EL (cell line): ENCODE measurements at places on chromosomes 16 and 17.
A peak's percentile ranks its signal among the peaks of the same experiment; 100 is the strongest.

GRCh38 chr17:74274060-74274708 is at the start of gene DNAI2:
Gene DNAI2 (plus strand): TSS chr17:74274234. CDS start chr17:74281818, 7,584 bp downstream.
- no peak for DNase-seq

DNA sequence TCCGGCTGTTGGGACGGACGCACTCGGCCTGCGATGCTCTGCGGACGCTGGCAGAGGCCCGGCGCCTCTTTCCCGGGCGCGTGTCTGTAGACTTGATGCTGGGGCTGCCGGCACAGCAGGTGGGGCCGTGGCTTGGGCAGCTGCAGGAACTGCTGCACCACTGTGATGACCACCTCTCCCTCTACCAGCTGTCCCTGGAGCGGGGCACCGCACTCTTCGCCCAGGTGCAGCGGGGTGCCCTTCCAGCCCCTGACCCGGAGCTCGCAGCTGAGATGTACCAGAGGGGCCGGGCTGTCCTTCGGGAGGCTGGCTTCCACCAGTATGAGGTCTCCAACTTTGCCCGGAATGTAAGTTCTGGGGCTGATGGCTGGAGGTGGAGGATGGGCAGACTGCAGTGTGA is 3.5 kb downstream of the RSAD1 start:
- DNase-seq: no peak

- no peak for DNase-seq
Observed at GRCh38 chr17:6070913-6071511, 833 bp downstream of the WSCD1 start.

DNA sequence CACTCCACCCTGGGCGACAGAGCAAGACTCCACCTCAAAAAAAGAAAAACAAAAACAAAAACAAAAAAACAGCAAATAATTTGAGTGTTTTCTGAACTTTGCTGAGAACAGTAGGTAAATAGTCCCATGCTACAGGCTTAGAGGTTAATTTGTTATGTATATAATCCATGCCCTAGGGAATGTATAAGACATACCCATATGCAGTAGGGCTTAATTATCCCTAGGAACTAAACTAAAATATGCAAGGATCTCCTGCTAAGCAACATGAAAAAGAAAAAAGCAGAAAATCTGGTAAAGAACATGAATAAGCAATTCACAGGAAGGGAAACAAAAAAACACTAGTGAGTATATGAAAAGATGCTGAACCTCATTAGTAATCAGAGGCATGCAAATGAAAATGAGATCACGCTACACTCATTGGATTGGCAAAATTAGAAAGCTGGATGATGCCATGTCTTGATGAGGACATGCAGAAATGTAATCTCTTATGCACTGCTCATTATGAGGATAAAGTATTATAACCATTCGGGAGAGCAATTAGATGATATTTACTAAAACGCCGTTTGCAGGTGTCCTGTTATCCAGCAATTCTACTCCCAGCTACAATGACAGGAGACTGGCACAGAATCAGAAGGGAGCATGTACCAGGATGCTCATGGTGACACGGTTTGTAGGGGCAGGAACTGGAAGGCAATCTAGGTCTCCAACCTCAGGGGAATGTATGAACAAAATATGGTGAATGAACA is 5.6 kb downstream of the KCTD13 start:
- DNase-seq: no peak

GRCh38 chr17:81396722-81397313 is 1.6 kb downstream of the BAHCC1 start:
- peak; percentile 65 for DNase-seq

GRCh38 chr17:45995627-45996270 is 3.3 kb upstream of the STH start:
- no peak for DNase-seq

- peak; percentile 32 for DNase-seq
Observed at GRCh38 chr16:66588981-66589713, 9.9 kb downstream of the CMTM2 start.

DNA sequence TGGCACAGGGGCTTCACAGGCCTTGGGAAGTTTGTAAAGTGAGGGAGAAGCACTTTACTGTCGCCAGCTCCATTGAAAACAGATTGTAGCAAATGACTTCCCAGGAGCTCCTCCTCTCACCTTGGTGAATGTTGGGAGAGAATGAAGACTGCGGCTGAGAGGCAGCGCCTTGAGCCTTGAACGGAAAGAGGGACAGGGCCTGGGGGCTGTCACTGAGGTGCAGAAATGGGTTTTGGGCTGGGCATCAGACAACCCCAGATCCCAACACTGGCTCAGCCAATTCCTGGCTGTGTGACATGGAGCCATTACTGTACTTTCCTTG is 603 bp upstream of the MRTFB start:
- no peak for DNase-seq

DNA sequence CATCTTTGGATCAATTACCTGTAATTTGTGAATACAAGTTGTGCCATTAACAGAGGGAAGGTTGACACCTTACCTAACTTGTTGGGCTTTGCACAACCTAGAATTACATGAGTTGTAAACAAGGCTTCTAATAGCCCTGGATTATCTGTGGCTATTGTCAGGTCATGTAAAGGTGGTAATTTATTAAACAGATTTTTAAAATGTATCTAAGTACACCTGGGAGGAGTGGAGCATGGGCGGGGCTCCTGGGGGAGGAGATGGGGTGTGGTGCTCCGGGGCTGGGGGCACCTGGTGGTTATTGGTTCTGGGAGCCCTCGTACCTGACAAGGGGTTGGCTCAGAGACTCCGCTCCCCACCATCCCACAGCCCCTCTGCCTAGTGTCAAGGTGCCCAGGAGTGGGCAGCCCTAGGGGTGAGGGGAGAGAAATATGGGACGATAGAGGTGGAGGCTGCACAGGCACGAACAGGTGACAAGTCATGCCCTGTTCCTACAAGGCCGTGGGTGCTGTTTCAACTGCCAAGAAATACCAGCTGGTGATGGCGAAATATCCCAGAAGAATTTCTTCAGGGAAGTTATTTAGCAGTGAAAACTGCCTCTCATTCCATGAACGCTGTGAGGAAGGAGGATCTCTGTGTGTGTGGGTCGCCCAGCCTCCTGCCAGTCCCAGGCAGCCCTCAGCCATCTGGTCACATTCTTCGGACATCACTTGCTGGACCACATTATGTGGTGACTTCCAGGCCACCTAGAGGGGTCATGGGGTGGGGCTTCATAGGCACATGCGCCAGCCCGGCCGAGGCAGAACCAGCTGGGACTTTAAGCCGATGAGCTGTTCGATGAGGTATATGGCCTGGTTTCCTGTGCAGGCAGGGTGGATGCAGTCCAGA is 55.5 kb upstream of the IRX3 start:
- peak; percentile 71 for DNase-seq

- peak; percentile 24 for DNase-seq
Observed at GRCh38 chr16:24526701-24527495, 12.5 kb upstream of the RBBP6 start.

- DNase-seq: no peak
Observed at GRCh38 chr17:11094331-11094730, 146.7 kb upstream of the SHISA6 start.

DNA sequence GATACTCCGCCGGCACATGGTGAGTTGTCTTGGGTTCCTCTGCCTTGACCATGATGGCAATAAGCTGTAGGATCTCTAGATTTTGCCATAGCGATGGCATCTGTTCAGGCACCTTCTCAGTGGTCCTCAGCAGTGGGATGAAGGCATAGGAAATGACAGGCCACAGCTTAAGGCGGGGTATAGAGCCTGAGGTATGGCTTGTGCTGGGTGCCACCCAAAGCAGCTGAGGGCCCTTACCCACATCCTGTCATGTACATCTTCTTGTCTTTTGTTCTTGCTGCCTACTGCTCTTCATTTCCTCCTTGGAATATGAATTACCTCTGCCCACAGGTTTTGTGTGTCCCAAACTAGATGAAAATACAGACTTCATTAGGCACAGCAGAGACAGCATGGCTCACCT is 29.5 kb downstream of the KAT7 start:
- DNase-seq: no peak

DNA sequence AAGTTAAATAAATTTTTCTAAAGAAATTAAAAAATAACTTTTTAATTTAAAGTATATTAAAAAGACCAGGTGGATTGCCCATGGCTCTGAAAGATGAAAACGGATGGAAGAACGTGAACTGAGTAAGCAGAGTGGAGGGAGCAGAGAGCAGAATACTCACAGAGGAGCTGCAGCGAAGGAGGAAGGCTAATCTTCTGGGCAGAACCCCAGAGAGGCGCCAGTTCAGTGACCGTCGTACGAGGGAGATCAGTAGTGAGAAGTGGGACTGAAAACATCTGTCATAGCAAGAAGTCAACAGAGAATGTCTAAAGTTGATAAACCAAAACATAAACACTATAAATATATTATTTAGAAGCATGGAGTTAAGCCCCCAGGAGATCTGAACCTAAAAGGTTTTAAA is 34.9 kb downstream of the UBE2G1 start:
- no peak for DNase-seq

DNA sequence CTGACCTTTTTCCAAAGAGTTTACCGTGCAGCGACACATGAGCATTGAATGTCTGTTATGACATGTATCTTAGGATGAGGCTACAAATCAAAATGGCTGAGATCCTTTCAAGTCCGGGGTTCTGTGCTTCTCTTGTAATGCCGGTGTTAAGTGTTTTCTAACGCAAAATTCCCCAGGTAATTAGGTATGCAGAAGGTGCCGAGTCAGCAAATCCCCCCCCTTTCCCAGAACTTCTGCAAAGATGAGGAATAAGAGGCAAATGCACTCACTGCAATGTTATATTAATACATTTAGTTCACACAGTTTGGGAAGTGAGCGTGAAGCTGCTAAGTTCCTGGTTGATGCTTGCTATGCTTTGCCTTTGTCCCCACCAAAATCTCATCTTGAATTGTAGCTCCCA is 36.3 kb upstream of the MLYCD start:
- no peak for DNase-seq

DNA sequence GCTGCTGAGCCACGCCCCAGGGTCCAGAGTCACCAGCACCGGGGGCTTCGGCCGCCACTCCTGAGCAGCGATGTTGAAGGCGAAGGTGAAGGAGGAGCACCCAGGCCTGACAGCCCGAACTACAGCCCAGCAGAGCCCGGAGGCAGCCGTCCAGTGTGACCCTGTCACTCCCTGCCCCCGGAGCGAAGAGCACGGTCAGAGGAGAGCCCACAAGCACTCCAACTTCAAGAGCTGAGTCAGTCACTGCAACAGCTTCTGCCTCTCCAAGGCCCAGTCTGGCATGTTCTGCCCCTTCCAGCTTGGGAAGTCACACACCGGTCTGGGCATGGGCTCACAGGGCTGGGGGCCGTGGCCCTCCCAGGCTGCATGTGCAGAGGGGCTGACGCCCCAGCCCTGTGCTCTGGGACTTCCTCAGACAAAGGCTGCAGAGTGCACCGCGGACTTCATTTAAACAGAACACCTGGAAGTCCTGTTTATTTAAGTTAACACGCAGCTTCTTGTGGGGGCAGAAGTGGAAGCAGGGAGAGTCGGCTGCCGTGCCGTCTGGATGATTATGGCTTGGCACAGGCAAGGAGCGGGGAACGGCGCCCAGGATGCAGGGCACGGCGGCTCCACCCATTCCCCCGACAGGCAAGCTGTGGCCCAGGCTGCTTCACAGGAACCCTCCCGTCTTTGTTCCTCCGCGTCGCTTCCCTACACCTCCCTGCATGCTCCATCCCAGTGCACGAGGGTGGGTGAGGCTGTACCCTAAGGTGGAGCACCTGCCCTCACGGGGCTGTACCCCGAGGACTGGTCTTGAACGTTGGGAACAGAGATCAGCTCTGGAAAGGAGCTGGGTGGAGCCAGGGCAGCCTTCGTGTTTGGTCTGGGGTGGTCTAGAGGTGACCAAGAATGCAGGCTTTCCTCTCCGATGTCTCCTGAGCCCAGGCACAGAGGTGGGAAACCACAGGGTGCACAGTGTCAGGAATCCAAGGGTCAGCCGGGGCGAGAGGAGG is 68.9 kb upstream of the METRNL start:
- no peak for DNase-seq

DNA sequence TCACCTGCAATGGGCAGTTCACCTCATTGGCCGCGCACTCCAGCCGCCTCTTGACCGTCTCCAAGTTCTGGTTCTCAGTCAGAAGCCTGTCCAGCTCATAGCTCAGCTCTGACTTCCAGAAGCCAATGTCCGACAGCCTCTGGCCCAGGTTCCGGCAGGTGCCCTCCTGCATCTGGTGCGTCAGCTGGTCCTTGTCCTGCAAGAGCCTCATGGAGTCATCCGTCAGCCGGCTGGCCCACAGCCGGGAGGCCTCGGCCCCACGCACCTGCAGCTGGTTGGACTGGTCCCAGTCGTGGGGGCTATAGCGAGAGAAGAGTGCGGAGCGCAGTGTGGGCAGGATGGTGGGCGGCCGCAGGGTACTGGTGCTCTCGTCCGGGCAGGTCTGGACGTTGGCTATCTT is 424 bp downstream of the TEKT5 start:
- DNase-seq: no peak

DNA sequence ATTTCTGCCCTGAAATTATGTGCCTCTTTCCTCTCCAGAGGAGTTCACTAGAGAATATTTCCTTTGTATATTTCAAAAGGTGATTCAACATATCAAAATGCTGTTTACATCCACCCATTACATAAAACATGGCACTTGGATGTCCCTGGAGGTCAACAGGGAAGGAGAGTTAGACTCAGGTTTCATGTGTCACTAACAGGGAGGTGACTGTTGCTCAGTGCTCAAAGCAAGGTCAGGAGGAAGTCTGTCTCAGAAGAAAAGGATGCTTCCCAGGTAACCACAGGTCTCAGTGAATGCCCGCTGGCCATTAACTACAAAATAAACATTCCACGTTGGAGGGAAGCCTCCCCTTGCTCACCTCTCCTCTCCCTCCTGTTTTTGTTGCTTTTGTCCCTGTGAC is 198.6 kb downstream of the AXIN2 start:
- DNase-seq: no peak

- no peak for DNase-seq
Observed at GRCh38 chr17:32626379-32626791, 139.6 kb downstream of the CDK5R1 start.

- DNase-seq: peak; percentile 53
Observed at GRCh38 chr16:67528222-67528869, at the start of gene RIPOR1. Gene RIPOR1 (plus strand): TSS chr16:67528829. CDS start chr16:67538447, 9,618 bp downstream.

DNA sequence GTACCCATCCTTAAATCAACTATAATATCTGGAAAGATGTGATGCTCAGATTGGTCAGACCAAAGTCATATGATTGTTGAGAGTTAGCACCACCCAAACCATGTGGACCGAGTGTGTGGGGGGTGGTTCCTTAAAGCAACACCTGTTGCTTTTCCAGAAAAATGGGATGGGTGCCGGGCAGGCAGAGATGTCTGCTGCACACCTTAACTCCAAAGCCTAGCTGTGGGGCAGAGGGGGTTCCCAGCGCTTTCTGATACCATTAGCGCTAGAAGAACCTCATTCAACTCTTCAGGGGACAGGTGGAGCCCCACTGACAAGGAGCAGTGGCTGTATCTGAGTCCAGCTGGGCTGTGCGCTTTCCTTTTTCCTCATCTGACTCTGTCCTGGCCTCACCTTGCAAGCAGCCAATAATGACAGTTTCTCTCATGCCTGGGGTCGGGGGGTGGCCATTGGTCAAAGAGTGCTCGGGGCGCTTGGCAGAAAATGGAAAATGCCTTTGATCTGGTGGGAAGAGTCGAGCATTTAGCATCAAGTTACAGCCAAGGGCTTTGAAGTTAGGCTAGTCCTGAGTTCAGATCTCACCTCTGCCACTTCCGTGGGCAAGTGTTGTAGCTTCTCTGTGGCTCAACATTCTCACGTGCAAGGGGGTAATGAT is 82.6 kb downstream of the IRX3 start:
- no peak for DNase-seq
